ENCODE measurements at places on chromosomes 6 and 20.

GRCh38 chr20:9200620-9201019 is 131.7 kb downstream of the PLCB4 start:
- DNase-seq: no peak

- DNase-seq: peak; percentile 88
Measured at GRCh38 chr6:33204415-33205190, at the start of gene HSD17B8. Gene HSD17B8, plus strand, starts transcription at chr6:33204655. Its CDS starts 14 bp downstream, at chr6:33204669.

GRCh38 chr6:155561257-155561965 is 105.8 kb upstream of the NOX3 start:
- DNase-seq: no peak

- no peak for DNase-seq
Measured at GRCh38 chr6:157881342-157881741, 58.3 kb downstream of the SNX9 start.

- no peak for DNase-seq
Measured at GRCh38 chr6:106856227-106856874, 118.2 kb downstream of the CD24 start.

DNA sequence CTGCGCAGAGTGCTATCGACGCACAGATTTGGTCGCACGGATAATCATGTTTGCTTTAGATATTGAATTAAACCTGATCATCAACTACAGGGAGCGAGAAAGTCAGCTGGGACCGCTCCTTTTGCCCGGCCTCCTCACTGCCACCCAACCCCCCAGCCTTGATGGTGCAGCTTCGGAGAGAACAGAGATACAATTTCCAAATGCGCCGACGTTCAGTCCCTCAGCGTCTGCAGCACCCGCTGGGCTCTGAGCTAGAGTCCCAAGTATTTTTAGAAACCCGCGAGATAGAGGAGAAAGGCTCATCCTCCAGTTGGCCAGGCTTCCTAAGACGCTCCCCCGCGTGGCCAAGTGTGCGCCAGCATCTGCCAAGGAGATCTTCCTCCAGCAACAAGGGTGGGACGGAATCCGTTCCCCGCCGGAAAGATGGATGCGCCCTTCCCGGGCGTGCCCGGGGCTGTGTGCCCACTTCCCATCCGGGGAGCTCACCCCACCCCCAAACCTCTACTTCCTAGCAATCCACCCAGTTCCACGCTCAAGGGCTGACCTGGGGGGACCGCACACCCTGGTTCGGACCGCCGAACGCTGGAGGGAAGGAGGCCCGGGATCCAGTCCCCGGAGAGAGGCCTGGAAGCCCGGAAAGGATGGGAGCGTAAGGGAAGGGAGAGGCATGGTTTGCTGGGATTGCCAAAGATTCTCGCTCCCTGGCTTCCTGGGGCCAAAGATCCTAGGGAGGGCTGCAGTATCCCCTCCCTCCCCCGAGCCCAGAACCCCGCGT is 4.1 kb downstream of the NKX2-2 start:
- no peak for DNase-seq

- no peak for DNase-seq
Measured at GRCh38 chr20:21246161-21246560, 57.0 kb upstream of the XRN2 start.

- no peak for DNase-seq
Measured at GRCh38 chr6:12328701-12329100, 38.5 kb downstream of the EDN1 start.

- DNase-seq: no peak
Measured at GRCh38 chr6:88856566-88856965, 106.9 kb downstream of the RNGTT start.

- DNase-seq: no peak
Measured at GRCh38 chr20:39699166-39699725, 737.1 kb downstream of the DHX35 start.

- no peak for DNase-seq
Measured at GRCh38 chr6:161033667-161034066, 42.1 kb downstream of the MAP3K4 start.

DNA sequence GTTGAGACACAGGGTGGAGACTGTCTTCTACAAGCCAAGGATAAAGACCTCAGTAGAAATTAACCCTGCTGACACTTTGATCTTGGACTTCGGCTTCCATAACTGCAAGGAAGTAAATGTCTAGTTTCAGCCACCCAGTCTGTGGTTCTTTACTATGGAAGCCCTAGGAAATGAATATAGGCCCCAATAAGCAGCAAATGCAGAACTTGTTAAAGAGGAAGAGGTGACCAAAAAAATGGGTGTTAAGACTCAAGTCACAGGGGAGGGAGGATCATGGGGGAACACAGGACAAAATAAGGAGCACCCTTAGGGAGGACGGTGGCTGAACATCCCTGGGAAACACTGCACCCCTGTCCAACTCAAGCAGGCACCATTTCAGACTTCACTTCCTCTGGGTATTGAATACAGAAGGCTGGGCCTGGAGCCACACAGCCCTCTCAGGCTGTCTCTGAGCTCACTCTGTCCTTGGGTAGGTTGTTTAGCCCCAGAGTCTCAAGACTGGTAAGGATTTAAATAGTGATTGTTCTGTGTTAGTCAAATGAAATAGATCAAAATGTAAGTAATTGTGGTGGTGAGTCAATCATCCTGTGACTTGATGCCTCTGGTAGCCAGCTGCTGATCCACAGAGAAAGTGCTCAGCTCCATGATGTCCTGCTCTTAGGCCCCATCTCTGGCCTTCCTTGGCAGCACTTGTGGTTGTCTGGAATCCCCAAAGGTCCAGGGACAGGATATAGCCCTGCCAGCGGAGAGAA is 30.5 kb upstream of the SIRPD start:
- DNase-seq: no peak

DNA sequence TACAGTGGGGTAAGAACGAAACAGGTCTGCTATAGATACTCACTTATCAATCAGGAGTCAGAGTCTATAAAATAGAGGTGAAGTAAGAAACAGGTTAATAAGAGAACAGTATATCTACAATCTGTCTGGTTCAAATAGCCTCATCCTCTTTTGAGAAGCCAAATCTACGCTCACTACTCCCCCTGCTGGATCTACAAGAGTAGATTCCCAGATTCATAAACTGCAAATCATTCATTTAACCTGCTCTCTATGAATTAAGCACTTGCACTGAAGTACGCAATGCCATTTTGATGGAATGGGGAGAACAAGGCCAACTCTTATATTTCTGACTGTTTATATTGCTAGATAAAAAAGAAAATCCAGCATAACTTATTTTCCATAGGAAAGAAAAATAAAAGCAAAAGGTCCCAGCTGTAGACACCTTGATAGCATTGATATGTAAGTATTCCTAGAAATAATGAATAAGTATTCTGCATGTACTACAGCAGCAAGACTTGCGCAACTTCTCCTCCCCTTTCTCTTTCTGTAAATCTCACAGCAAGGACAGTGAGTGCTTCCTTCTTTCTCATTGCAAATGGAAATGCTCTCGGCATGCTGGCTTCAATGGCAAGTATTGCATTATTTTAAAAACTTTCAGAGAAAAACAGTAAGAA is 92.3 kb downstream of the RFX6 start:
- DNase-seq: no peak

DNA sequence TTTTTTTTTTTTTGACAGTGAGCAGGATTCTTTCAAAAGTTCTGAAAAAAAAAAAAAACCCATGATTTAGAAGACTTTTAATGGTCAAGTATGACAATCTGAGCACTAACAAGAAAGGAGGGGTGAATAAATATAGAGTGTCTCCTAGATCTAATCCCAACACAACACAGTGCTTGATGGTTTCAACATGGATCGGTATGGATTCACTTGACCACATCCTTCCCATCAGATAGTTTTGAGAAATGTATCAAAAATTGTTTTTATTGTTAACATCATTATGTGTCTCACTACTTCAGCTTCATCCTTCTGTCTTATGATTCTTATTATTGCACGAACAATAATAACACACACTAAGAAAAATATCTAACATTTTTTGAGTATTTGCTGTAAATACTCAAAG is 21.0 kb downstream of the KIF13A start:
- DNase-seq: no peak

- DNase-seq: no peak
Measured at GRCh38 chr6:54801244-54801643, 45.3 kb upstream of the FAM83B start.

DNA sequence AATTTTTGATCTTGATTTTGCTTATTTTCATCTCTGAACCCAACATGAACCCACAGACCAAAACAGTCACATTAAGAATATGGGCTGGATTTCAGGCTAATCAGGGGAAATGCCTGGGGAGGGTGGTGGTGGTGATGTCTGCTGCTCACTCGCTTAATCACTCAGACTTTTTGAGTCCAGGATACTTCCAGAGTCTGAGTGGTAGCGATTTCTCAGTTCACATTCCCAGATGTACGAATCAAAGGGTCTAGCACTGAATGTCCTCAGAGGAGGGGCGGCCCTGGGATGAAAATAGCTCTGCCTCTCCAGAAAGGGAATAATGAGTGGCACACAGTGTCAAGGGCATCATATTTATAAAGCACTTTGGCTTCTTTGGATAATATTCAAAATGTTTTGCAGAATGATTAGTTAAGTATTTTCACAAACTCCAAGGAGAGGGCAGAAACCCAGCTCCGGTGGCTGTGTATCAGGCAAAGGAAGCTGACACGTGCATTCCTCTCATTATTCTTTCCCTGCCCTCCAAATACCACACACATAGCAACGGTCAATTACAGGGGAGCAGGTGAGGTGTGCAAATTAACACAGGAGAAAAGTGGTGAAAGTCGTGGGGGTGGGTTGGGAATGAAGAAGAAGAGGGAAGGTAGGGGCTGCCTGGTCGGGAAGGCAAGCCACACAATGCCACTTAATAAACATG is 345.2 kb upstream of the RSPO3 start:
- DNase-seq: no peak

DNA sequence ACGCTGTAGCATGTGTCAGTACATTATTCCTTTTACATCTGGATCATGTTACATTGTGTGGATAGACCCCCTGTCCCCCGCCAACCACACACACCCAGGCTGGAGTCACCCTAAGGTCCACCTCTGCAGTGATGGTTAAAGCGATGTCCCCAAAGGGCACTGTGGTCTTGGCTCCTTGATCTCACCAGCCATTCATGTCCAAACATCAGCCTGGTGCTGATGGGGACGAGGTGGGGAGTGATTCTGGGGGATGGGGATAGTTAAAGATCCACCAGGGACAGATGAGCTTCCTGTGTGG is 59.2 kb upstream of the FAM83D start:
- DNase-seq: no peak

DNA sequence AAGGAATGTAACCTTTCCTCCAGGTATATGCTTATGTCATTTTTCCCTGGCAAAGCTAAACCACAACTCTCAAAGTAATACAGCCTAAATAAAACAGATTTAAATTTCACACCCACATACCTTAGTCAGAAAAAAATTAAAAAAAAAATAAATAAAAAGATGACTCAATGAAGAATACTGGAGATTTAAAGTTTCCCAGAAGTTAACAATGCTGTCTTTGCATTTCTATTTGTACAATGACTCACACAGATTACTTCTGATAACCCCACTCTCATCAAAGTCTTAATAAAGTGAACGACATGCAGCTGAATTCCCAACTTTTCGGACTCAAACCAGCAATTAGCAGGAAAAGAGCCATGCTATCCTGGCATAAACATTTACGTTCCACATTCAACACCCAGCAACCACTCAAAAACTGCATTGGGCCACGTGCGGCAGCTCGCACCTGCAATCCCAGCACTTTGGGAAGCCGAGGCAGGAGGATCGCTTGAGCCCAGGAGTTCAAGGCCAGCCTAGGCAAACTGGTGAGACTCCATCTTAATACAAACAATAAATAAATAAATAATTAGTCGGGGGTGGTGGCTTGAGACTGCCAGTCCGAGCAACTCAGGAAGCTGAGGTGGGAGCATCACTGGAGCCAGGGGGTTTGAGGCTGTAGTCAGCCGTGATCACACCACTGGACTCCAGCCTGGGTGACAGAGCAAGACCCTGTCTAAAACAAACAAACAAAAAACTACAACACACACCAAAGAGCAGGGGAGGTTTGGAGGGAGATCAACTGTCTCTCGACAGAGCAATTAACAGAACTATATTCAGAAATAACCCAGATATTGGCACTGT is 130.5 kb downstream of the WDR27 start:
- no peak for DNase-seq

DNA sequence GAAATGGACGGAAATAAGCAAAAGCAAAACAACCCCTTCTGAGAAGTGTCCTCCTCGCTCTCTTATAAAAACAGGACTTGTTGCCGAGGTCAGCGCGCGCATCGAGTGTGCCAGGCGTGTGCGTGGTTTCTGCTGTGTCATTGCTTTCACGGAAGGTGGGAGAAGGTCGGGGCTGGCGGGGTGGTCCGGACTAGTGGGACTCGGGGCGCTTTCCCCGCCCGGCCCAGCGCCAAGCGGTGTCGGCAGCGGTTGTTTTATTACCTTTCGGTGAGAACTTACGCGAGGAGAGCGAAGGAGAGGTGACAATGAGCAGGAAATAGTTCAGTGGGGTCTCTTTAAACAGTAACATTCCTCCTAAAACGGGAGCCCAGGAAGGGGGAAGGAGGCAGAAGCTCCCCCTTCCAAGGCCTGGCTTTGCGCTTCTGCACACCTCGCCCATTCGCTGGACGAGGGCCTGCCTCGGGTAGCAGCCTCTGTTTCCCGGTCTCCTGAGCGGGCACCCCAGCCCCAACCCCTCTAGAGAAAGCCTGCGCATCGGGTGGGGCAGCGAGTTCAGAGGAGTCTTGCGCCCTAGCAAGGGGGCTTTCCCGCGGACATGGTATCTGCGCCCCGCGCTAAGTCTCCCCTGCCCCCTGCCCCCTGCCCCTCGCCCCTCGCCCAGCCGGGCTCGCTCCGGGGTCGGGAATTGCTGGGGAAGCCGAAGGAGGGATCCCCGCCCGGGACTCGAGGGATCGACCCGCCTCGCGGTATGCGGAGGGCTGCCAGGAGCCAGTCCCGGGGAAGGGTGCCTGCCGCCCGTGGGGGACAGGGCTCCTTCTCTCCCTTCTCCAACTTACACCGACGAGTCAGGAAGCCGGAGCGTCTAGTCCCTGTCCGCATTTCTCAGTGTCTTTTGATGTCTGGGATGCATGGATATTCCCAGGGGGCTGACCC is 1.2 kb upstream of the TBXT start:
- no peak for DNase-seq

DNA sequence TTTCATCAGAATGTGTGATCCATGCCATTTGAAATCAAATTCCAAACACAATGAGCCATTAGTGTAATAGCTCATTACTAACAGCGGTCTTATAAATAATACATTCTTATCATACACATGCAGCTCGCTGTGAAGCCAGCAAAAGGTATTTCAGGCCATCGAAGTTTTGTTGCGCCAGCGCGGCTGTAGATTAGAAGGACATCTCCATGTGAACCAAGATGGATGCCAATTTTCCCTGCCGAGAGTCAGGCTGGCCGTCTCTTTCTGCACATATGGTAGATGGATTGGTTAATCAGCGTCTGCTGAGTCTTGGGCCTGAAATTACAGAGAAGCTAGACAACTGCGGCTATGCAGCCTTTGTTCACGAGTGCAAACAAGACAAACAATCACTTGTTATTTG is 44.1 kb downstream of the CFAP61 start:
- no peak for DNase-seq

DNA sequence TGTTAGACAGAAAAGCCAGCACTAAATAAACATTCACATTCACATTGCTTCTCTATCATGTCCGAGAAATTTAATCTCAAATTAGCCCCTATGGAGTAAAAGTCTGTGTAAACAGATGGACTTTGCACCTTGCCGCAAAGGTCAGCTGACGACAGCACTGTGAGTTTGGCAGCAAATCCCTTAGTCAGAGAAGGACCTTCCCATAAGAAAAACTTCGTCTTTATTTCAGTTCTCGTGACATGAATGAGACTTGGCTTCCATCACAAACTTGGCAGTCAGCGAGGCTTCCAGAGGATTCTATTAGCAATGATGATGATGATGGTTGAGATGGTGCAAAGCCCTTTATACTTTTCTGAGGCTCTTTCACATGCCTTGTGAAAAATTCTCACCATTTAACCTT is 133.7 kb upstream of the IFNGR1 start:
- DNase-seq: no peak

All from T-helper 17 cell (primary cell).